ENCODE measurements at places on chromosomes 11 and 22.

GRCh38 chr11:126426106-126426505 is 70.6 kb downstream of the ST3GAL4 start:
- DNase-seq = no peak

DNA sequence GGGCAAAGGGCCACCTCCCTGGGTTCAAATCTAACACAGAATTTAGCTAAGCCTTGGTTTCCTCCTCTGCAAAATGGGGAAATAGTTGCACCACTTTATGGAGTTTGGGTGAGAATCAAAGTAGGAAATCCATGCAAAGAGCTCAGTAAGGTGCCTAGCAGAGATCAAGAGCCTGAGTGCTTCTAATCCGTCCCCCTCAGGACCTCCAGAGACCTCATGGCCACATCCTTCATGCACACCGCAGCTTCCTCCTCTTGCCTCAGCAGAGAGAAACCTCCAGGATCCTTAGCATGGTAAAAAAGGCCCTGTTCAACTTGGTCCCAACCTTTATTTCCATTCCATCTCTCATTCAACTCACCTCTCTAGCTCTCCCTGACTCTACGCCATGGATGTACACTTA is 37.8 kb upstream of the NAV2 start:
- no peak for DNase-seq

GRCh38 chr11:82967381-82967780 is 65.8 kb downstream of the DDIAS start:
- DNase-seq = no peak

GRCh38 chr11:134390706-134391569 is 21.1 kb downstream of the B3GAT1 start:
- no peak for DNase-seq

DNA sequence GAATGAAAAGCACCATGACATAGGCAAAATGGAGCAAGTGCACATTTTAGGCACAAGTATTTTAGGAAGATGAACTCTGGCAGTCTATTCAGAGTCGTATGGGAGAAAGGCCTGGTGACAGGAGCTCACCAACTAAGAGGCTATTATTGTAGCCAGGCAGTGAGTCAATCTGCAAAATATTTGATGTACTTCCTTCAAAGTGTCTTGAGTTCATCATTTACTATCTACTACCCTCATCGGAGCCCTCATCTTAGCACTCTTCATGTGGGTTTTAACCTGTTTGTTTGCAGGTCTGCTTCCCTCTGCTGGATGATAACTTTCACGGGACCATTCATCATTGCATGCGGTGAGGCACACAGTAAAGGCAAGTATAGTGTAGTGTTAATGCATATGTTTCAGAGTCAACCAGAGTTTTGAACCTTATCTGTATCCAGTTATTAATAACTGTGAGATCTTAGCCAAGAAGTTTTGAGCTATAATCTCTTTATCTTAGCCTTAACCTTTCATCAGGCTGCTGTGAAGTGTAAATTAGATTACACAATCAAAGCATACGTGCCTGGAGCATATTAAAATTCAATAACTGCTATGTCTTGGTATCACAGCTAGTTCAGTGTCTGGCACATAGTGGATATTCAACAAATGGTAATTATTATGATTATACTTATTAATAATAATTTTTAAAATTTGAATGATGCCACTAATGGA is 70.9 kb upstream of the SC5D start:
- DNase-seq = no peak

- no peak for DNase-seq
These were observed 95.1 kb downstream of the BLID start for GRCh38 chr11:122020902-122021301.

- DNase-seq = no peak
These were observed 210.6 kb downstream of the AASDHPPT start for GRCh38 chr11:106288057-106288456.

DNA sequence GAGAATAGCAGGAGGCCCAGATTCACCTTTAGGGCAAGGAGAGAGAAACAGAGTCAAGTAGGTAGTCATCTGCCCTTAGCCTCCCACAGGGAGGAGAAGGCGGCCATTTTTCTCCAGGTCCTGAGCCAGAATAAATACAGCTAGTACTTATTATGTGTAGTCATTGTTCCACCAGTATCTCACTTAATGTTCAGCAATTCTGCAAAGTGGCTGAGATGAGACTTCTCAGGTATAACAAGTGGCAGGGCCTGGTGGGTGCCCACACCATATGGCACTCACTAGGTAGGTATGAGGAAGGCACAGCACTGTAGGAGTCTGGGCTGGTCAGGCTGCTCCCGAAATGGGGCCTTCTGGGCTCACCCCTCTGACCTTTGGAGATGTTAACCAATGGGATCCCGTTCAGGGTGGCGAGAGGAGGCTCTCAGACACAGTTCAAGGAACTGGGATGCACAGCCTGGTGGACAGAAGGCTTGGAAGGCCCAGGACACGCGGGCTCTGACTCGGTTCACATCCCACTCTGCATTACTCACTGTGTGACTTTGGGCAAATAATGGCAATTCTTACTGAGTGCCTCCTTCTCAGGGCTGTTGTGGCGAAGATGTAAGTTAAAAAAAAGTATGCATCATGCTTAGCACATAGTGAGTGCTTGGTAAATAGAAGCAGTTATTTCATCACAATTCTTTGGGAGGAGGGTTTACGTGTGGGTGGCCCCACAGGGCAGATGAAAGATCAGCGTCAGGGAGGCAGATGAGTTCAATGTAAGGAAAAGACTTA is 25.1 kb downstream of the RTN4RL2 start:
- DNase-seq = peak; percentile 92

- peak; percentile 72 for DNase-seq
These were observed 19.3 kb downstream of the EIF3F start for GRCh38 chr11:8006349-8006977.

- DNase-seq = no peak
These were observed 50.9 kb downstream of the THAP12 start for GRCh38 chr11:76329983-76330382.

DNA sequence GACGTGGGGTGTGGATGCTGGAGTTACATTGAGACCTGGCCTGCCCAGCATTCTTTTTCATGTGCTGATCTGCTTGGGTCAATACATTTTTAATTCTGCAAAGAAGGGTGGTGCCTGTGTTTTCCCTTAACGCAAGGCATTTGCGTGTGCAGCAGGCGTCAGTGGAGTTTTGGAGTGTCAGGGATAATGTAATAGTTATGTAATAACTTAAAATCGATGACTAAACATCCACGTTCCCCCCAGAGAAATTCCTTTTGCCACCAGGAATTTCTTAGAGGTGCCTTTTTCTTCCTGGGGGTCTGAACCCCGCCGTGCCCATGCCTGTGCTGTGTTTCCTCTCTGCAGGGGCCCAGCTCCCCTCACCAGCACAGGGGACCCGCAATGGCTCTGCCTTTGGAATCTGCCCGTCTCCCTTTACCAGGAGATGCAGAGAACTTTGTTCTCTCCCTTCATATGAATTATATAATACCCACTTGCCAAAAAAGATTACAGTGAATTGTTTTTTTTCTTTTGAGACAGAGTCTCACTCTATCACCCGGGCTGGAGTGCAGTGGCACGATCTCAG is 62.6 kb downstream of the TBC1D22A start:
- no peak for DNase-seq

DNA sequence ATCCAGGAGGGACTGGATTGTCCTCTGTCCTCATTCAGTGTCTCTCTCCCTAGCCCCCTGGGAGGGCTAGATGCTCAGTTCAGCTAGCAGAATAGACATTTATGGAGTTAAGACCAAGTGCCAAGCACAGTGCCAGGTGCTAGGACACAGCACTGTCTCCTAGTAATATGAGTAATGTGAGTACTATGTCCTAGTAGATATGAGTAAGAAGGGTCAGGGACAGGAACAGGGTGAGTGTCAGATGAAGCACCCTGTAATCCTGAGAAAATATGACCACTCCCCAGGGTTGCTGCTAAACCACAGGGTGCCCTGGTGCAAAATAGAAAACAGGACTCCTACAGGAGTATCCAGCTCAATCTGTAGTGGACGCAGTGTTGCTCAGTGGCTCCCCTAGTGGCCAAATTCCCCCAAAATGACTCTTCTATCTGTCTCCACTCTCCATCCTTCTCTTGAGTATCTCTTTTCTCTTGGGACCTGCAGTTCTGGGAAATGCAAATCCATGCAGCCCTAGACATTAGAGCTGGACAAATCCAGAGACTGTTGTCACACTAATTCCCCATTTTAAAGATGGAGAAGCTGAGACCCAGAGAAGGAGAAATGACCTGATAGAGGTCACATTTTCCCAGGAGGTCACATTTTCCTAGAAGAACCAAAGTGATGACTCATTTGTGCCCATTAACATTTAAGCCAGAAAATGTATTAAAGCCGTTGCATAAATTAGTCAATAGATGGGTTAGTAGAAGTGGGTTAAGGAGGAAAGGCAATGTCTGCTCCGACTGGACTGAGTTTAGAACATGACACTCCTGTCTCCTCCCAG is 214.3 kb downstream of the NXPE2 start:
- no peak for DNase-seq

GRCh38 chr11:73217131-73217809 is 811 bp upstream of the P2RY2 start:
- no peak for DNase-seq

GRCh38 chr11:119134389-119134978 is 13.1 kb downstream of the HINFP start:
- DNase-seq = peak; percentile 52

DNA sequence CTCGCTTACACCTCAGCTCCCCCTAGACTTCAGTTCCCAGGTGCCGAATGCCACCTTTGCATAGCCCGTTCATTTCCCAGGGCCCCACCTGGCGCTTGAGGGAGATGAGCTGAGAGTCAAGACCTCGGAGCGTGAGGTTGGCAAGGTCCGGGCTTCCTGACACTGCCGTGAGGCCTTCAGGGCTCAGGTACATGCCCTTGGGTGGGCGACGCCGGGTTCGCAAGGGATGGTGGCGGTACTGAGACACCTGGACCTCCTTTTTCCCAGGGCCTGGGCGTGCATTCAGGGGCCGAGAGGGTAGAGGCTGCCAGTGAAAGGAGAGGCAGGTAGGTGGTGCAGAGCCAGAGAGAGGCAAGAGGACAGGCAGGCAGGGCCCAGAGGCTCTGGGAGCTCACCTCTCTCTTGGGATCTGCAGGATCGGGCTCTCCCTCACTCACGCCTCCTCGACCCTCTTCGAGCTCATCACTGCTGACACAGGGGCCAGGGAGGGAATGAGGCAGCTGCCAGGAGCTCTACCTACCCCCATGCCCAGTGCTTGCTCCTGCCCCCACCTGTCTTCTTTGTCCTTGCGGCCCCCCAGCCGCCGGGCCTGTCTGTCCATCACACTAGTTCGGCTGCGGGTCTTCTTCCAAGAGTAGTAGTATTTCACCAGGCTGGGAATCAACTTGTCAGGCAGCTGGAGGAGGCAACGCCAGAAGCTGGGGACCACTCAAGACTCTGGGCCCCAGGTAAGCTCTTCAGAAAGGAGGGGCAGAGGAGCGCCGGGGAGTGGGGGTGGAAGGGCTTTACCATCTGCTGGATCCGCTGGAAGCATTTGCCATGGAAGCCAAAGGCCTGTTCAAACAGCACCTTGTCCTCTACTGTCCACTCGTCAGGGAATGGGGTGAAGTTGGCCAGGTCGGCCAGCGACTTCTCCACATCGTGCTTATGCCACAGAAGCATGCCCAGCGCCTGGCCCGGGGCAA is 2.8 kb downstream of the RCOR2 start:
- no peak for DNase-seq

GRCh38 chr11:69511358-69512055 is 30.0 kb downstream of the LINC01488 start:
- DNase-seq = no peak

GRCh38 chr11:10975287-10975721 is 117.5 kb upstream of the ZBED5 start:
- no peak for DNase-seq

DNA sequence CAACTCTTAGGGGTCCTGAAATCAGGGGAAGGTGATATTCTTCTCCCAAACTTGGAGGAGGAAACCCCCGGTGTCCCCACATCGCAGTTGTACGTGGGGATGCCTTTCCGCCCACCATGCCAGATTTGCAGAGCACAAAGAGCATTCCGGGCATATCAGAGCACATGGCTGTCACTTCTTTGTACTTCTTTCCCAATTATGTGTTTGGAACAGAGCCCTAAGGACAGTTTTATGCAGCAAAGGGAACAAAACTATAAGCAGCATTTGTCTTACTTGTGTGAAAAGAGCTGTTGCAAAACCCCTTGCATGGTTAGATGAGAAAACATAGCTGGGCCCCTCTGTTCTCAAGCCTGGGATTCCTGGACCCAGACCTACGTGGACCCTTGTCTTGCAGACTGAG is 41.2 kb downstream of the NTM start:
- DNase-seq = no peak

DNA sequence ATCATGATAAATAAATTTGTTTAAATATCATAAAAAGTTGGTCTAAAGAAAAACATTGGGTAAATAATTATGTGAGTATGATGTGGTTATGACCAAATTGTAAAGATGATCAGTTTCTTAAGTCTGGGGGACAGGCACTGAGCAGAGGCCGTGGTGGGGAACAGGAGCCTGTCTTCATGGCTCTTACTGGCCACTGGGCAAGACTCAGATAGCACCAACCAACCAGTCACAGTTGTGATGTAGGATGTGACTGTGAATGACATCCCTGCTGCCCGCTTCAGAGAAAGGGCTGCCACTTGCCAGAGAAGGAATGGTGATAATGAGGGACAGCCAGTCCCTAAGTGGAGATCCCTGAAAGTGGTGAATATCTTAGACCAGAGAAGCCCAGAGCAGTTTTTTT is 7.0 kb downstream of the PTPRJ start:
- DNase-seq = peak; percentile 75

DNA sequence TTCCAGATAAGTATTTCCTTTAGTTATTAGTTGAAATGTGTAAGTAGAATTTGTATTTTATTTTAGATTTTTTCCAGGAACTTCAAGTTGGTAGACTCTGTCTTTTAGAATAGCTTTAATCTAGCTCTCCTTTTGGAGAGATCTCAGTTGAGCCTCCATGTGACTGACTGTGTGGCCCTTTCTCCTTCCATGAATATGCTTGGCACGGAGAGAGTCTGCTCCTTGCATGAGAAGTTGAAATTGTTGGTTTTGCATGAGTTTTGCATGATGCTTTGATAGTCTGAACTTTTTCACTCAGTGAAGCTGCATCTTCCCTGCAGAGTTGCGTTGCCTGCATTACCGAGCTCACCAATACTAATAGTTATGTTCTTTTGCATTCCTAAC is 32.8 kb upstream of the CTTN start:
- no peak for DNase-seq

- DNase-seq = no peak
These were observed 5.2 kb downstream of the TSPAN32 start for GRCh38 chr11:2306877-2307500.

DNA sequence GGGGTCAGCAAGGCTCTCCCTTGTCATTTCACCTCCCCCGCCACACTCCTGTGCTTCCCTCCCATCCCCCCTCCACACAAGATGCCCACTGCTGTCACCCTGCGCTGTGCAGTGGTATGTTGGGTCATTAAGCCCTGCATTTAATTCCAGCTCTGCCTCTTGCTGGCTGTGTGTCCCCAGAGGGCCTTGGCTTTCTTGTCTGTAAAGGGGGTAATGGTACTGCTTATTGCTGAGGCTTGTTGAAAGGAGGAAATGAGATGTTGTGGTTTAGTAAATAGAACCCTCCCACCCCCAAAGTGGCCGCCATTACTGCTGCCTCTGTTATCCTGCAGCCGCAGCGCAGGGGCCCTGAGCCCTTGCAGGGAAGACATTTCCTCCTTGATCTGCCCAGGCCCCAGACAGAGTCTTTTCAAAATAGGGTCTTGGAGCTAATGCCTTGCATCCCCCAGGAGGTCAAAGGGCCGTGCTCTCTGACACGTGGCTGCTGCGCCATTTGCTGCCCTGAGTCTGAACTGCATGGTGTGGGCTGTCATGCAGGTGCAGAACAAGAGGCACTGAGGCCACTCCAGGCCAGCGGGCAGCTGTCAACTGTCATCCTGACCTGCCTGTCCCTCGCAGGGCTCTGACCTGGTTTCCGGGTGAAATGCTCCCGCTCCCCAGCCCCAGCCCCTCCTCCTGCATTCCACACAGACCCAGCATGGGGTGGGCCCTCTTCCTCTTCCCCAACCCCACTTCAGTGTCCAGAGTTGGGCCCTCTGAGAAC is 18.7 kb downstream of the PVALB start:
- no peak for DNase-seq

All from suppressor macrophage treated with lipopolysaccharide for 4 hours (primary cell).